ENCODE measurements at places on chromosomes 12 and 14.

GRCh38 chr12:8088574-8088973 lies 6.5 kb downstream of the NECAP1 start:
- no peak for DNase-seq

DNA sequence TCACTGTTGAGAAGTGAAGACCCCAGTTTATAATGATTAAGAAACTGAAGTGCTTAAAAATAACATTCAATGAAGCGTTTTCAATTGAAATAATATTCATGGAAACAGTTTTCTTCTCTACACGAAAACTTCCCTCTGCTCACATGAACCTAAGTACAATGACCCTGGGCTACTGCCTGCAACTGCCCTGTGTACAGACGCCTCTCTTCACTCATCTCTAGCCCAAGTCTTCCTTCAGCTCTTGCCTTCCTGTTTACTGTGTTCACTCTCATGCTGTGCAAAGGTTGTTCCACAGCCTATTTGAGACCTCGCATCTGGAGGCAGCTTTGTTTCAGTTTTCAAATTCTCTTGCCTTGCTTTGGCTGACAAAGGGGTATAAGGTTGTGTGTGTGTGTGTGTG lies 100.8 kb downstream of the GRIN2B start:
- DNase-seq = no peak

DNA sequence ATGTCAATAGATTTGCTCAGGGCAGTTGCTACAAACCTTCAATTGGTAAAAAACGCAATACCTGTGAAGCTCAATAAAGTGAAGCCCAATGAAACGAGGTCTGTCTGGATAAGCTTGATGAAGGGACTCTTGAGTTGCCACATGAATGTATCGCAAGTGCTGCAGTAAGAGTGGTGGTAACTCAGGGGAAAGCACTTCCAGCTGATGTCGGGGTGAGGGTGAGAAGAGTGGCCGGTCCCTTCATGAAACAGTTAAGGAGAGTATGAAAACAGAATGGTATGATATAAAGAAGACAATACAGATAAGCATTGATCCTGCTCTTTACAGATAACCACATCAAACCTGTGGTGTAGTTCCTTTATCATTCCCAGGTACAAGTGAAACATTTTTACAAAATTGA lies 83.4 kb upstream of the EVL start:
- DNase-seq = no peak

GRCh38 chr12:118164798-118165486 lies 29.0 kb downstream of the PEBP1 start:
- no peak for DNase-seq

GRCh38 chr12:47822401-47822800 lies 2.7 kb upstream of the HDAC7 start:
- no peak for DNase-seq

DNA sequence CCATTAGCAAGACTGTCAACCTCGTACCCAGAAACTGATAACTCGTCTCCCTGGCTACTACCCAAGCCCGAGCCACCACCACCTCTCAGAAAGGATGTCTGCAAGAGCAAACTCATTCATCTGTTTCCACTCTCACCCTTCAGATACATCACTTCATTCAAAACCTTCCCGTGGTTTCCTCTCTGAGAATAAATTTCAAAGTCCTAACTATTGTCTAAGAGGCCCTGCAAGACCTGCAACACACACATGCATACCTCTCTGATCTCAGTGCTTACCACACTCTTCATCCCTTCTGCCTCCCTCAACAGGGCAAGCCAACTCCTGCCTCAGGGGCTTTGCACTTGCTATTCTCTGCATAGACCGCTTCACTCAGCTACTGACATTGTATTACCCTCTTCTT lies 40.6 kb downstream of the PPP1R13B start:
- no peak for DNase-seq

DNA sequence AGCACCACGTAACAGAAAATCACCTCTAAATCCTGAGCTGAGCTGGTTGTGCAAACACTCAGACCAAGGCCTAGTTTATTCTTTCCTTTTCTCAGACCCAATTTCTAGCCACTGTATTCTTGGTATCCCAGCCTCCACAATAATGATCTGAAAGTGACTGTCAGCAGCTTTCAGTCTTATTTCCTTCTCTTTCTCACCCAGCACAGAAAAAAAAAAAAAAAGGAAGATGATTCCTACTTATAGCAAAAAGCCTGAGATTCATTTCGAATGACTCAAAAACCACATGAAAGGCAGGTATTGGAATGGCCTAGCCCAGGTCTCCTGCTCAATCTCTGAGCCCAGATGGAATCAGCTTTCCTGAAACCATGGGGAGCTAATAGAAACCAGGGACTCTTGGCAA lies 298.6 kb upstream of the PPFIA2 start:
- no peak for DNase-seq

DNA sequence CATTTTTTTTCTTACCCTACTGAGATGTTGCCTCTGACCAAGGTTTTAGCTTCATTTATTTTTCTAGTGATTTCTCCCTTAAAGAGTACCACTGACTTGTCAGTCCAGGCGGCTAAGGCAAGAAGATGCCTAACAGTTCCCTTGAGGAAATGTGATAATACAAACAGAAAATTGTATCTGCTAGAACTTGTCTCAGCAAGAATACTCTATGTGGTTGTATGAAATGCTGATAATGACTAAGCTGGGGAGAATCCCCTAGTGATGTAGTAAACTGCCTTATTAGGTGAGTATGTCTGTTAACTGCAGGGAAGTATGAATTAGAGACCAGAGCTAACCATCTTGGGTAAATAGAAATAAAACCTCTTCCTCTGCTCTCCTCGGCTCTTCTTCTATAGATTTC lies 6.7 kb downstream of the C12orf54 start:
- no peak for DNase-seq

DNA sequence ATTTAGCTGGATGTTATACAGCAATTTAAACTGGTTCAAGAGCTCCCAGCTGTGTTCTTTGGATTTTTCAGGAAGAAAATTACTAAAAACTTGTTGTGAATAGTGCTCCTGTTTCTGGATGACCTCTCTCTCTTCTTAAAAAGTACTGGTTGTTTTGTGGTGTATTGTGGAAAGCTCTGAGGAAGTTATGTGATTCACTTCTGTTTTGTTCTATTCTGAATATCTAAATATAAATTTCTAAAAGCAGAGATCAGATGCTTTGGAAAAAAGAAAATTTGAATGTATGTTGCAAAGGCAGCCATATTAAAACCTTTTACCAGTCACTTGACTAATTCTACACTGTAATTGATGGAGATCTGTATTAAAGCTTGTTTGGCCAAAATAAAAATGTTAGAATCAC lies 3.4 kb upstream of the C3AR1 start:
- no peak for DNase-seq

- no peak for DNase-seq
These were observed 5.0 kb upstream of the TINF2 start for GRCh38 chr14:24247422-24247821.

GRCh38 chr12:12779529-12779928 lies 5.9 kb upstream of the APOLD1 start:
- no peak for DNase-seq

- no peak for DNase-seq
These were observed 48.9 kb downstream of the RNF34 start for GRCh38 chr12:121448771-121449315.

GRCh38 chr12:123384994-123385376 lies 1.1 kb downstream of the KMT5A start:
- DNase-seq = no peak
